ENCODE measurements at places on chromosomes 1 and 21.
A peak's percentile ranks its signal among the peaks of the same experiment; 100 is the strongest.

DNA sequence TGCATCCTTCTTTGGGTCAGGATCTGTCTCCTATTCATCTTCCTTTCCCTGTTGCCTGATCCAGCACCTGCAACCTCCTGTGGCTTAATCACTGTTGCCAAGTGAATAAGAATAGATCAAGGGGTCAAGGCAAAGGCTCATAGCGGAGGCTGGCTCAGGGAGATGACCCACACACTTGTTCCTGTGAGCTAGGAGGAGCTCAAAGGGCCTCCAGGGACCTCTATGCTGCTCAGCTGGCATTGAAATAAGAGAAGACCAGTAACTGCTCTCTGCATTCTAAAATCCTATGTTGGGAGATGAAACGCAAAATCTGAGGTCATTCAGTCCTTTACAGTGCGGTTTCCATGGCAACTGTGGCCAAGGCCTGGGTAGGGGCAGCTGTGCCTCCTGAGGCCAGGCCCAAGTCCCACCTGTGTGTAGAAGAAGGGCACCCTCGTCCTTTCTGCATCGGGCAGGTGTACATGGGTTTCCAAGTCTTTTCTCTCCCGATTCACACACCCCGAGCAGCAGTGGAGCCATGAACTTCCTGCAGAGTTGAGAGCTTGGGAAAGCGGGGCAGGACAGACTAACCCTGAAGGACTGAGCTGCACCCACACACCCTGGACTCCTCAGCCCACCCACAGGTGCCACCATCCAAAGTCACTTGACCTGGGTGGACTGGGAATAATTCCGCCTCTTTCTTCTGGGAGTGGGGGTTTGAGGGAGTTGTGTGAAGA lies 27.8 kb upstream of the STUM start:
- DNase-seq, result no peak

DNA sequence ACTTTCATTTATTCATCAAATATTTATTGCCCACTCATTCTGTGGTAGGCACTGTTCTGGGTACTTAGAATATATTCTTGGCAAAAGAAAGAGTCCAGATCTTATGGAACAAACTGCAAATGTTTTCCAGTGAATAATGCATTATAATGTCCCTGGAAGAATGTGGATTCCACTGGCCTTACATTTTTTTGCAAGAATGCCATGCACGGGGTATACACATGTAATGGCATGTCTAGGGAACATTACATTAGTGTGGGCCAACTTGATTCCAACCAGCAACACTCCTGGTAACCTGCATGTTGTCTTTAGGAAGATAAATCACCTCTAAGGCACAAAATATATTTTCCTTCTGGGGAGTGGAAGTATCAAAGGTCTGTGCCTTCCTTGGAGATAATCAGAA lies 33.0 kb upstream of the IFI44L start:
- DNase-seq, result no peak

DNA sequence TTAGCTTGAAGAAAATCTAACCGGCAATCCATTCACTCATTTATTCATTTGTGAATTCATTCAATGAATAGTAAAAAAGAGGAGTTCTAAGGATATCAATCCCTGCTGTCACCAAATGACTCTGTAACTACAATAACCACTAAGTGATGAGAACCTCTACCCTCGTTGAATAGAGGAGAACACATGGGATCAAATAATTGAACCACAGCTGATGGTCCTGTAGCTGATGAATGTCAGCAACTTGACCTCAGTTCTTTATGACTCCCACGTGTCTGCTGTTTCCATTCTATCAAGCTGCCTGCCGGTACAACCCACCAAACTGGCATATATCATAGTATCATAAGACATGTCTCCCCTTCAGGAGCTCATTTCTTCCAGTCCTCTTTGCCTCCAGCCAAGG lies 150.3 kb downstream of the PTGER3 start:
- DNase-seq, result no peak

DNA sequence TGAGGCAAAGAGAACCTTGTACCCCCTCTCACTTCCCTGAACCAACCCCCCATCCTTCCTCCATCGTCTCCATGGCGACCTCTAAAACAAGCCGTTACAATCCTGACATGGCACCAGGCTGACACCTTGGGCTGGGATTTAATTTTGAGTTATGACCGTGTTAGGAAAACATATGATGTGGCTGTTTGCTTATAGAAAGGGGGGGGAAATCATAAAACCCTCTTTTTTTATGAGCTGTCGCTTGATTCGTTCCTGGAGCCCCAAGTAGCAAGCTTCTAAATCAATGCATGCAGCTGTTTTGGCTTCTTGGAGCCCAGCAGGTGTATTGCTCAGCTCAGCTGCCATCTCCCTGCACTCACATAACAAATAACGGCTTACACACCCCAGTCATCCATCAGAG lies 301.2 kb upstream of the SPAG17 start:
- DNase-seq, result no peak

DNA sequence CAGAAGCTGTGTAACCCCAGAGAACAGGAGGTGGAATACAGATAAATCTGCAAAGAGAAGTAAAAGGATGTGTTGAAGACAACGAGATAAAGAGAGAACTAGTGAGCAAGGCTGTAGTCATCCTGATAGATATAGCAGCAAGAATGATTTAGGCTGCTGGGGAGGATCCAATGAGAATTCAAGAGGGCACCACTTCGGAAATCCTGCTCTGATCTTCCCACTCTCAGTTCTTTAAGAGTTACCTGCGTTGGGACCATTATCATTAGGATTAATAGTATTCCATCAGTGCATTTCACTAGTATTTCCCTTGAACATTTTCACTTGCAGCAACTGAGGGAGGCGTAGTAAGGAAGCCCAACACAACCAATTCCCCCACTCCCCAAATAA lies at the start of gene BRINP3:
BRINP3 (minus strand) TSS at position 103 of the 387 bp plus-strand sequence.
- DNase-seq, result no peak

- DNase-seq, result no peak
Observed at GRCh38 chr1:74396933-74397332, 115.5 kb downstream of the LRRC53 start.

DNA sequence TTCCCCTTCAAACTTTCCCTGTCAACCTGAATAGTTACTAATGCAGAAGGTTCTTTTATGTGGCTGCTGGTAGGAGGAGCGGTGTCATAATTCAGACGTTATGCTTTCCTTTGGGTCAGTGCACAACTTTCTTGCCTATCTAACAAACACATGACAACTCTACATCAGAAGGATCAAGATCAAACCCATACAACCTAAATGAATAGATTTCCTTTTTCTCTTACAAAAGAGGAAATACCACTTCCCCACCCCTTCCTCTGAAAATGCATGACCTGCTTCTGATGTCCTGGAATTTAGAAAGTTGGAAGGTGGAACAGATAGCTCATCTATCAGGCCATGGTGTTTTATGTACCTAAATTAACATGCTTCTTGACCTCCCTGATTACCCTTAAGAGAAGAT lies 75.7 kb upstream of the ADGRL4 start:
- DNase-seq, result no peak

- DNase-seq, result no peak
Observed at GRCh38 chr1:114833421-114833820, 21.2 kb upstream of the SYCP1 start.

- DNase-seq, result peak; percentile 76
Observed at GRCh38 chr1:61606448-61607312, 118.3 kb downstream of the TM2D1 start.

DNA sequence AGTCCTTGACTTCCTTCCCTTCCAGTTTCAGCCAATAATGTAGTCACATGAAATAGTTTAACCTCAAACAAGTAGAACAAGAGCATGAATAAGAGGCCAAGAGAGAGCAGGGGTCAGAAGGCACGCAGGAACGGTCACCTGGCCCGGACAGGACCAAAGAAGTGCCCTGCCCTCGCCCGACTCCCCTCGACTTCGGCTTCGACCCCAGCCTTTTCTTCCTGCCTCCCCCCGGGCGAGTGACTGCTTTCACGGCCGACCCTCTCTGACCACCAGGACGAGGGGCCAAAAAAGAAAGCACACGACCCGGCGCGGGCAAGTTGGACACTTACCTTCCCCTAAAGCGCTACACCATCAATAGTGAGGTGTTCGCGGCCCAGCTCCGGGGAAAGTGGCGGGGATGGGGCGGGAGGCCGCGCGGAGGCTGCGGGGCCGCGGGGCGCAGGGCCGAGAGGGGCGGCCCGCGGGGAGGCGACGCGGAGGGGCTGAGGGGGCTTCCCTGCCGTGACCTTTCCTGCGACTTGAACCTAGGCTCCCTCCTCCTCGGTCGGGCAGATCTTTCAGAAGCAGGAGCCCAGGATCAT lies 519 bp downstream of the RERE start:
- DNase-seq, result no peak

DNA sequence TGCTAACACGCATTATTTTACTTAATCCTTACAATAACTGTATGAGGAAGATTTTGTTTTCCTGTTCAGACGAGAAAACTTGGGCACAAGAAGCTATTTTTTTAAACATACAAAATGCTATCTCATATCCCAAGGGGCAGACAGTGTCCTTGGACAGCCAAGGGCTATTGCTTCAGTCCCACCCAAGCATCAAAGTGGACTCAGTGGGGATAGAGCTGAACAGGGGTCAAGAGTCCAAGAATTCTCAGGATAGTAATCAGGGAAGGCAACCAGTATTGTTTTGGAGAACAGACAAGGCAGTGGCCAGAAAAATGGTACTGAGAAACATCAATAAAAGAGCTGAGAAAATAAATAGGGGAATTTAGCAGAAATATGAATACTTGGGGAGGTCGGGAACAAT lies 465.7 kb downstream of the PLPP3 start:
- DNase-seq, result no peak

DNA sequence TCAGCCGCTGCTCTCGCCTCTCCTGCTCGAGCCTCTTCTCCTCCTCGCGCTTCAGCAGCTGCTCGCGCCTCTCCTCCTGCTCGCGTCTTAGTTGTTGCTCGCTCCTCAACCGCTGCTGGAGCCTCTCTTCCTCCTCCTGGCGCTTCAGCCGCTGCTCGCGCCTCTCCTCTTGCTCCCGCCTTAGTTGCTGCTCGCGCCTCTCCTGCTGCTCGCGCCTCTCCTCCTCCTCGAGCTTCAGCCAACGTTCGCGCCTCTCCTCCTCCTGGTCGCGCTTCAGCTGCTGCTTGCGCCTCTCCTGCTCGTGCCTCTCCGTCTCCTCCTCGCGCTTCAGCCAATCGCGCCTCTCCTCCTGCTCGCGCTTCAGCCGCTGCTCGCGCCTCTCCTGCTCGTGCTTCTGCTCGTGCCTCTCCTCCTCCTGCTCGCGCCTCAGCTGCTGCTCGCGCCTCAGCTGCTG lies 3.7 kb downstream of the TCHH start:
- no peak for DNase-seq

DNA sequence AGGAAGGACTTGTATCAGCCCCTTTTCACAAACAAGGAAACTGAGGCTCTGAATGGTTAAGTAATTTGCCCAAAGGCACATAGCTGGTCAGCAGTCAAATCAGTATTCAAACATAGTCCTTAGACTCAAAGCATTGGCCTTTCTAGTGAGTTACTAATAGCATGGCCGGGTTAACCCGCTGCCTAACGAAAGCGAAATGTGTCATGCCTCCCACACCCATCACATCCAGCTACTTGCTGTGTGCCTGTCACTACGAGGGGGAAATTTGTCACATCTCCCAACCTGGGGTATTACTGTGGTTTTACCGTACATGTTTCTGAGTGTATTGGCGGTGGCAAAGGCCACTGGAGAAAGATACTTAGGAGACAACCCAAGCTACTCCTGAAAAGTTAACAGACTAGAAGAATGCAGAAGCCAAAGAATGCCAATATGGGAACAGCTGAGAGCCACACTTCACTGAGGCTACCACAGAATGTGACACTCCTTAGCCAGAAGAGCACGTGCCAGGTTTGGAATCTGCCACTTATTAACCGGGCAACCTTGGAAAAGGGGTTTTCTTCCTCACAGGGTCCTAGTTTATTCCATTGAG lies 363.5 kb downstream of the KCNH1 start:
- DNase-seq, result no peak

- no peak for DNase-seq
Observed at GRCh38 chr21:41620982-41621381, 113.0 kb upstream of the TMPRSS2 start.

GRCh38 chr1:219669556-219669955 lies 56.7 kb upstream of the ZC3H11B start:
- no peak for DNase-seq

- no peak for DNase-seq
Observed at GRCh38 chr1:1283821-1284220, 3.6 kb downstream of the SCNN1D start.

GRCh38 chr1:7290971-7291970 lies 479.8 kb upstream of the VAMP3 start:
- DNase-seq, result no peak

DNA sequence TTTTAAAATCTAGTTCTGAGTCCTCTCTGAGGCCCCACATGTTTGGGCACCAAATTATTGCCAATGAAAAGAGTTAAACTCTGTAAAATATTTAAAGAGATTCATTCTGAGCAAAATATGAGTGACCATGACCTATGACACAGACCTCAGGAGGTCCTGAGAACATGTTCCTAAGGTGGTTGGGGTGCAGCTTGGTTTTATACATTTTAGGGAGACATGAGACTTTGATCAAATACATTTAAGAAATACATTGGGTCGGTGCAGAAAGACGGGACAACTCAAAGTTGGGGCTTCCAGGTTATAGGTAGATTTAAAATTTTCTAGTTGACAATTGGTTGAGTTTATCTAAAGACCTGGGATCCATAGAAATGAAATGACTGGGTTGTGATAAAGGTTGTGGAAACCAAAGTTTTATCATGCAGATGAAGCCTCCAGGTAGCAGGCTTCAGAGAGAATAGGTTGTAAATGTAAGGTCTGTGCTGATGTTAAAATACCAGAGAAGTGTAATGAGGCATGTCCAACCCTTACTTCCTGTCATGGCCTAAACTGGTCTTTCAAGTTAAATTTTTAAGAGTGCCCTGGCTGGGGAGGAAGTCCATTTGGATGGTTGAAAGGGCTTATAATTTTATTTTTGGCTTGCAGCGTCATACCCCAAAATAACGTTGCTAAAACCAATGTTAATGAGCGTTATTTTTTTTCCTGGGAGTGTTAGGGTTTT lies 274.9 kb downstream of the NUF2 start:
- DNase-seq, result no peak

- DNase-seq, result no peak
Observed at GRCh38 chr21:15842565-15842880, 112.7 kb downstream of the USP25 start.

GRCh38 chr1:38009088-38009840 lies 3.3 kb upstream of the UTP11 start:
- DNase-seq, result no peak

DNA sequence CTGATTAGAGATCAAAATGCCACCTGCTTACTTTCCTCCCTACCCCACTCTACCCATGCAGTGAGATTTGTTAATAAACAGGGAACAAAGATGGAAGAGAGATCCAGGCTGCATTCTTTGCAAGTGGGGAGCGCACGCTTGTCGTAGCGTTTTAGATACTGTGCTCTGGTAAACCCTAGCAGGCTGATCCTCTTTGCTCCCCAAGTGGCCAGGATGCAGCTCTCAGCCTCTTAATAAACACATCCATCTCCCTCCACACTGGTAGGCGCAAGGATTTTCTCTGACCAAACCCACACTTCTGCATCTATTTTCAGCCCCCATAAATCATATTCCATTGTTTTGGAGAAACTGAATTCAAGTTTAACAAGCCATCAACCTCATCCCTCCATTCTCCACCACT lies 2.9 kb downstream of the PGBD5 start:
- no peak for DNase-seq

- DNase-seq, result no peak
Observed at GRCh38 chr1:164801791-164802502, 243.0 kb downstream of the PBX1 start.

GRCh38 chr1:149925751-149926150 lies 1.9 kb downstream of the SF3B4 start:
- no peak for DNase-seq

GRCh38 chr1:18954270-18955071 lies 2.0 kb downstream of the IFFO2 start:
- DNase-seq, result no peak

GRCh38 chr1:159030877-159031447 lies 21.3 kb downstream of the IFI16 start:
- DNase-seq, result no peak

GRCh38 chr1:25948641-25949040 lies 42.4 kb upstream of the STMN1 start:
- no peak for DNase-seq

Data from ascending aorta (tissue), 2 donors.